ENCODE measurements at places on chromosomes 7 and 10.

DNA sequence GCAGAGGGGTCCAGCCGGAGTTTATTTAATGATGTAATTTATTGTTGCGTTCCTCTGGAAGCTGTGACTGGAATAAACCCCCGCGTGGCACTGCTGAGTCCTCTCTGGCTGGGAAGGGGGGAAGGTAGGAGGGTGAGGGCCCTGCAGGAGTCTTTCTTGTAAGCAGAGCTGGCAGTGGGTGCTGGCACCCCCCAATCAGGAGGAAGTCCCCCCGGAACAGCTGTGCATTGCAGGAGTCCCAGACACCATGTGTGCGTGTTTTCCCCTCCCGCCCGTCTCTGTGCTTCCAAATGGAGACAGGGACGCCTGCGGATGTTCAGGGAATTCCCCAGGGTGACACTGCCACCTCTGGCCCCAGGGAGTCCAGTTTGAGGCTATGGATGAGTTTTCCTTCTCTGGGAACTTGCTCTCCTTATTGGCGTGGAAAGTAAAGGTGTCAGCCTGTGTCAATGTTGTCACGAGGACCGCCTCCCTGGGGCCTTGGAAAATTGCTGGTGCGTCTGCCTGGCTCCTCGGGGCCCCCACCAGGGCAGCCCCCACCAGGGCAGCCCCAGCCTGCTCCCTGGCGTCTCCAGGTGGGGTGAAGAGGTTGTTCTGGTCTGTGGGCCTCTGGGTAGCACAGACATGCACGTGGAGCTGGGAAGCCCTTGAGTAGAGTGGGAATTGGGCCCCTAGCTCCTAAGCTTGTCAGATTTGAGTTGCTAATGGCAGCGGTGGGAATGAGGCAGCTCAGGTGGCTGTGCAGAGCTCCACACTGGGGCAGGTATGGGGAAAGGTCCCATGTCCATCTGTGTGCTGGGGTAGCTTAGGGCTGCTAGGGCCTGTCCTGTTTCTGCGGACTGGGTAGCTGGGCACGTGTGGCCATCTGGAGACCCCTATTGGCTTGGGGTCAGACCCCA lies 2.7 kb downstream of the FZD9 start:
- no peak for DNase-seq

DNA sequence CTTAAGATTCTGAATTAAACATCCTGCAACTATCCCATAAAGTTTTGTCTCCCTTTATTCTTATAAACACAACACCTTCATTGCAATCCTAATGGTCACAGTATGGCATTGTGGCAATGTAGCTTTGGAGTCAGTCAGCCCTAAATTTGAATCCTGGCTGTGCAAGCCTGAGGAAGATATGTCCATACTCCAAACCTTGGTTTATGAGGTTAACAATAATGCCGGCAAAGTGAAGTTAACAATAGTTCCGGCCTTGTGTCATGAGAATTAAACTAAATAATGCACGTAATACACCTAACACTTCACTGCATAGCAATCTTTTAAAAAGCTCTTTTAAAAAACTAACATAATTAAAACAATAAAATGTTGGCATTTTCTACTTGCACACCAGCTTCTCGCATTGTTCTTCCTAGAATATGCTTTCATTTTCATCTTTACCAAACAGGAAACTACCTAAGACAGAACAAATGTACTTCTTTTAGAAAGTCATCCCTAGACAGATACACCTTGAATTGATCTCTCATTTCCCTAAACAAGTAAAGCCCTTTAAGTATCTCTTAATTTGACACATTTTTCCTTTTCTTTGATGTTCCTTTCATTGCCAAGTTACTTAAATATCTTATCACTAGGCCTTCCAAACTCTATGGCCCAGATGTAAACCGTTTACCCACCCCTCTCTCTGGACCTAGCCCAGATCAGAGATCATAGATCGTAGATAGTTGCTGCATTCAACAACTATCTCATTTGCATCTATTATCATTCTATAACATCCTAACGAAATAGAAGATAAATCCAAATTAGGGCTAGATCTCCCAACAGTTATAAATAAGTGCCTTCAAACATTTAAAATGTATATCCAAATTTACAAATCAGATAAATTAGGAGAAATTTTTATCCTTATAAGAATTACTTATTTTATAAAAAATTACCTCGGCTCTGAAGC lies 66.7 kb downstream of the CREB3L2 start:
- no peak for DNase-seq

GRCh38 chr7:146670532-146670931 lies 553.9 kb downstream of the CNTNAP2 start:
- DNase-seq: no peak

DNA sequence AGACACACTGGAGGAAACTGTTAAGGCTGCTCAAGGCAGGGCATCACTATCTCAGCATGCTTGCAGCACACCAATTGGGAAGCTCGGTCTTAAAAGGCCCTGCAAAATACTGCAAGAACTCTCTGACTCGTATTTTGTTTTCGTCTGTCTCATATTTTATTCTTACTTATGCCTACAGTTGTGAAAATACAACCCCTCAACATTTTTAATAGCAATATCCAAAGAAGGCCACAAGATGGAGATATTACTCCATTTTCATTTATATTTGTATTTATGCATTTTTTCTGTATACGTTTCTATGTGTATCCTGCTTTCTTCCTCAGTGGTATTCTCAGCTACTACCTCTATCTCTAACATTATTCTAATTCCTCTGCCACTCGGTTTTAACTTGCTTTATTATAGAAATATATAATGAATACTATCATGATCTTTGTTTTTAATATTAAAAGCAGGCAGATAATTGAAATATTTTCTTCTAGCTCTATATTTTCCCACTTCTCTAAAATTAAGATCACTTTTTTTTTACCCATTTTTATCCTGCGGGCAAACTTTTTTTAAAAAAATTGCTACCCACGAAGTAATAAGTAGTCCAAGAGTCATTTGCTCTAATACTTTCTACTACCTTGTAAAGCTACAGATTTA lies 10.0 kb downstream of the DNAJC1 start:
- DNase-seq: peak; percentile 26
